ENCODE measurements at places on chromosomes 7 and 10.

DNA sequence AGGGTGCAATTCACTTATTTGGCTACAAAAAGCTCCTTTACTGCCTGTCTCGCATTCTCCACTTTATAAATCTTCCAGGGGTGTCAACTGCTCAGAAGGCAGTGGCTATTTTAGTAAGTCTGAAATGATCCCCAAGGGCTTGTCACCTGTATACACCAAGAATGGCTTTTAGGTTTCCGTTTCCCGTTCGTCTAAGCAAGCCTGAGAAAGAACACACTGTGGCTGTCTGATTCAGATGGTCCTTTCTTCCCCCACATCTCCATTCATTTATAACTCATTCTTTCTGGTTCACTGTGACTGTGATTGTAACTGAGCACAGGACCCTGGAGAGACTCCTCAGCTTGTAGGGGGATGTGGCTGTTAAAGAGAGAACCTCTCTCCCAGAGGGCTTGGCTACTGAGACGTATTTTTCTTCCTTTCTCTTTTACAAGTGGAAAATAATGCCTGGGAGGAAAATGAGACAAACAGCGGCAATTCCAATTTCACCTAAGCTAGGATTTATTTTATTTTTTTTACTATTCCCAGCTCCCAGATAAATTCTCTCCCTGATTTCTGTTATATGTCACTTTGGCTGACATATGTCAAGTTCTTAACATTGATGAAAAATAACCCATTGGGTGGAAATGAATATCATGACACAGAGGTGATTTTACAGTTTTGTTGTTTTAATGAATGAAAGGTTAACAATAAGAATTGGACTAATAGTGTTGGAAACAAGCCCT is 129.3 kb downstream of the FAM107B start:
- H3K4me3 ChIP-seq, result no peak overlapping the region
- no peak for DNase-seq
- no peaks in the 10 kb centered on the region for H3K36me3 ChIP-seq
- peak overlapping the region; percentile 36 for H3K27ac ChIP-seq
- H3K4me1 ChIP-seq, result no peaks in the 10 kb centered on the region

- H3K4me3 ChIP-seq, result no peak overlapping the region
- no peaks in the 10 kb centered on the region for H3K36me3 ChIP-seq
- no peak for DNase-seq
- no peaks in the 10 kb centered on the region for H3K4me1 ChIP-seq
- H3K27me3 ChIP-seq, result no peaks in the 10 kb centered on the region
Observed at GRCh38 chr10:124547647-124548168, 86.1 kb downstream of the LHPP start.

- no peak overlapping the region for H3K27ac ChIP-seq
- no peak for DNase-seq
- H3K4me3 ChIP-seq, result no peak overlapping the region
- H3K27me3 ChIP-seq, result no peaks in the 10 kb centered on the region
- no peaks in the 10 kb centered on the region for H3K36me3 ChIP-seq
Observed at GRCh38 chr7:36181668-36182067, 28.6 kb downstream of the EEPD1 start.

DNA sequence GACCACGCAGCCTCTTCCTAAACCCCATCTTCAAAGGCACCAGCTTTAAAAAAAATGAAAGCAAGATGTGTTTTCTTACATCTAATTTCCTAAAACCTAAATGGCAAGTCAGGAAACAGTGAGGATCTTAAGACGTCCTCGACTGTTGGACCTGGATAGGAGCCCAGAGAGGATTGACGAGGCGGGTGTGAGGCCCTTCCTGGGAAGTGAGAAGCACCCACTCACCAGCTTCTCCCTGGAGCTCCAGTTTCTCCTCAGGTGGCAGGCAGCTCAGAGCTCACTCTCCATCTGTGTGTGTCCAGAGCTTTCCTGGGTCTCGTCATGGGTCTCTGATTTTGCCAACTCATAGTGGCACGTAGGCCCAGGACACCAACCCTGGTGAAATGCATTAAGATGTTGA is 614.0 kb upstream of the AUTS2 start:
- H3K36me3 ChIP-seq, result no peaks in the 10 kb centered on the region
- no peak overlapping the region for H3K27ac ChIP-seq
- H3K27me3 ChIP-seq, result no peaks in the 10 kb centered on the region
- no peak for DNase-seq

DNA sequence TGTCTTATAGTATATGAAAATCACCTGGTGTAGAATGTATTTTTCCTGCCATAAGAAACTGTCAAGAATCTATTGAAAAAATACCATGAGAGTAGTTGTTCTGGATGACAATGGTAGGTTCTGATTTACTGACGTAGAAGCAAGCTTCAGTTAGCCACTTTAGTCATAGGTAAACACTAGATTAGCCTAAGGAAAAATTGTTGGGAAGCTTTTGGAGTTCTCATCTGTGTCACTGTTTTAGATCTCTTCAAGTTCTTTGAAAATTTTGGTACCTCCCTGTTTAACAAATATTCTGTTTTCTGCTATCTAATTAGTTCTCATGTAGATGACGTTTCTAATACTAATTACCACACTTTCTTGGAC is 131.8 kb downstream of the ADK start:
- H3K4me1 ChIP-seq, result no peaks in the 10 kb centered on the region
- DNase-seq, result no peak

DNA sequence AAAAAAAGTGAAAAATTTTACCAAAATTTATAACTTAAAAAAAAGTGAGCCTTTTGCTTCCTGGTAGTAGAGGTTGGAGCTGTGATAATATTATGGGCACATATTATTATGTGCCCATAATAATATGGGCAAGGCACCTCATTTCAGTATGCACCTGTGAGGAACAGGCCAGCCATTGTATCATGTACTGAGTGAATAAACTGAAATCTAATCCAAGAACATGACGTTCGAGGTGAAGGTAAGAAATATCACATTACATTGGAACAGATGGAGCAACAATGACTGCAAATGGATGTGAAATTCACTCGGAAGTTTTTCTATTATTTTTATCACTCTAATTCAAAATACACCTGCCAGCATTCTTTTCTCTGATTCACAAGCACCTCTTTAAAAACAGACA is 216.0 kb downstream of the KLF6 start:
- H3K4me1 ChIP-seq, result no peaks in the 10 kb centered on the region
- no peak for DNase-seq
- no peaks in the 10 kb centered on the region for H3K36me3 ChIP-seq

- no peaks in the 10 kb centered on the region for H3K36me3 ChIP-seq
- H3K4me1 ChIP-seq, result peaks cover 2% of the 10 kb centered on the region
- no peak overlapping the region for H3K27ac ChIP-seq
- DNase-seq, result no peak
- peaks cover 15% of the 10 kb centered on the region for H3K27me3 ChIP-seq
- H3K4me3 ChIP-seq, result no peak overlapping the region
Observed at GRCh38 chr7:31794851-31795344, 107.9 kb downstream of the PPP1R17 start.

DNA sequence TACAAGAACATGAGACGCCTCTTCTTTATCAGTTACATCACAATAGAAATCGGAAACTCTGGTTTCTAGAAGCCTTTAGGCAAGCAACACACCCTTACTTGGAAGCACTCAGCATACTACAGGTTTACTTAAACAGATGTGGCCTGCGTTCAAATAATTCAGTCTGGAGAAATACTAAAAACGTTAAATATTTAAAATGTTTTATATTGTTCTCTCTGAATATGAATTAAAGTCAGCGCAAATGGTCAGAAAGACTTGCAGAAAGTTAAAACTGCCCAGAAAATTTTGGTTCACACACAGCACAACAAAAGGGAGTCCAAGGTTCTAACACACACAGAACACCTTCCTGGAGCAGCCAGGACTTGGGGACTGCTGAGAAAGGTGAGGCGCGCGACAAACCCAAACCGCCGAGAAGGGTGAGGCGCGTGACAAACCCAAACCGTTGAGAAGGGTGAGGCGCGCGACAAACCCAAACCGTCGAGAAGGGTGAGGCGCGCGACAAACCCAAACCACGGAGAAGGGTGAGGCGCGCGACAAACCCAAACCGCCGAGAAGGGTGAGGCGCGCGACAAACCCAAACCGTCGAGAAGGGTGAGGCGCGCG is 25.8 kb downstream of the ESYT2 start:
- no peaks in the 10 kb centered on the region for H3K4me1 ChIP-seq
- H3K36me3 ChIP-seq, result peaks cover 4% of the 10 kb centered on the region
- H3K4me3 ChIP-seq, result no peak overlapping the region
- DNase-seq, result no peak
- H3K27me3 ChIP-seq, result no peaks in the 10 kb centered on the region
- no peak overlapping the region for H3K27ac ChIP-seq

- H3K27me3 ChIP-seq, result no peaks in the 10 kb centered on the region
- no peaks in the 10 kb centered on the region for H3K4me1 ChIP-seq
- peak; percentile 54 for DNase-seq
- no peak overlapping the region for H3K27ac ChIP-seq
Observed at GRCh38 chr7:144842377-144842851, 6.6 kb upstream of the TPK1 start.

GRCh38 chr7:128106821-128107220 is 75.6 kb upstream of the LRRC4 start:
- H3K4me3 ChIP-seq, result no peak overlapping the region
- no peaks in the 10 kb centered on the region for H3K36me3 ChIP-seq
- H3K4me1 ChIP-seq, result no peaks in the 10 kb centered on the region
- no peak for DNase-seq
- H3K27ac ChIP-seq, result no peak overlapping the region

DNA sequence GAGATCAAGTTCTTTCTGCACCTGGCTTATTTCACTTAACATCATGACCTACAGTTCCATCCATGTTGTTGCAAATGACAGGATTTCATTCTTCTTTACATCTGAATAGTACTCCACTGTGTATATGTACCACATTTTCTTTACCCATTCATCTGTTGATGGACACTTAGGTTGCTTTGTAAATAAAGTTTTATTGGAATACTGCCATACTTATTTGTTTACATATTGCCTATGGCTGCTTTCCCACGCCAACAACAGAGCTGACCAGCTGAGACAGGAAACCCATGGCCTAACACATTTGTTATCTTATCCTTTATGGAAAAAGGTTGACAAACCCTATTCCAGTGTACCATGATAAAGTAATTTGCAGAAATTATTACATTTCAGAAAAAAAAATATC is 153.7 kb downstream of the GLI3 start:
- H3K4me1 ChIP-seq, result no peaks in the 10 kb centered on the region
- H3K27ac ChIP-seq, result no peak overlapping the region
- no peaks in the 10 kb centered on the region for H3K36me3 ChIP-seq

- no peaks in the 10 kb centered on the region for H3K27me3 ChIP-seq
- no peaks in the 10 kb centered on the region for H3K4me1 ChIP-seq
- no peak for DNase-seq
Observed at GRCh38 chr10:15120523-15120922, 23.4 kb downstream of the RPP38 start.

DNA sequence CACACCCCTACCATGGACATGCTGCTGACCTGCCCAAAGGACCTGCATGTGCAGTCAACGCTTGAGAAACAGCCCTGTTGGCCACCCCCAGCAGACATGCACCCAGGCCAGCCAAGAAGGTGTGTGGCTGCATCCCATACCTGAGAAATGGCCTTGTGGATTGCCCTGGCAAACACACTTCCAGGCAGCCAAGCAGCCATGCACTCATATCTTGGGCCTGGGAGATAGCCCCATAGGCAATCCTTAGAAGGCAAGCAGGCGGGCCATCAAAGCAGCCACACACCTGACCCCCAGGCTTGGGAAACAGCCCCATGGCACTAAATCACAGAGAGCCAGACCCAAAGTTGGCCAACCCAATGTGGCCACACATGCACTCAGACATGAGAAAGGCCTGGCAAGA is 4.9 kb upstream of the AKR1B1 start:
- no peaks in the 10 kb centered on the region for H3K36me3 ChIP-seq
- peaks cover 3% of the 10 kb centered on the region for H3K4me1 ChIP-seq
- H3K4me3 ChIP-seq, result no peak overlapping the region
- no peaks in the 10 kb centered on the region for H3K27me3 ChIP-seq
- no peak for DNase-seq

- peaks cover 6% of the 10 kb centered on the region for H3K4me1 ChIP-seq
- no peak overlapping the region for H3K27ac ChIP-seq
- H3K4me3 ChIP-seq, result peak overlapping the region; percentile 92
- no peaks in the 10 kb centered on the region for H3K36me3 ChIP-seq
- DNase-seq, result no peak
- H3K27me3 ChIP-seq, result no peaks in the 10 kb centered on the region
Observed at GRCh38 chr7:112449353-112449752, 907 bp upstream of the IFRD1 start.

DNA sequence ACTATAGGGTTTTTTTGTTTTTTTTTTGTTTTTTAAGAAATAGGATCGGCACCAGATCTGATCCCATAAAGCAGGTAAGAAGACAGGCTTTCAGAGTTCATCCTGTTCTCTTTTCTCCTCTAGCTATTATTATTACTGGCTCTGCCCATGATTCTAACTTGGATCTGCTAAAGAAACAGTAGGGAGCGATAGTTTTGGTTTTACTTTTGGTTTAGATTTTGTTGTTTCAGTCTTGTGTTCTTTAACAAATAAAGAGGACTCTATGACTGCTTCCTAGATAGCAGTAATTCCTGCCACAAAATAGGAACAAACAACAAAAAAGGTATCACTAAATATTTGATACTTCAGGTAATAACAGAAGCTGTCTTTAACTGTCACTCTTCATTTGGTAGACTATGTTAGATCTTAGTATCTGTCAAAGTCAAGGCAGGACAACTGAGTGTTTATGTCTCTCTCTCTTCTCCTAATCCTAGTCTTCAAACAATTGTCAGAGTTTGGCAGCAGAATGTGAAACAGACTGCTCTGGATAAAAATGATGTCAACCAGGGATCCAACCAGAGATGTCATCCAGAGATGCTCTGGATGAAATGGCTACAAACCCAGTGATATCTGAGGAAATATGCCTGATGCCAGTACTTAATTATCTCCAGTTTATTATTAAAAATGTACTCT is 99.8 kb downstream of the KMT2C start:
- peaks cover 8% of the 10 kb centered on the region for H3K36me3 ChIP-seq
- no peak overlapping the region for H3K27ac ChIP-seq
- DNase-seq, result no peak
- no peak overlapping the region for H3K4me3 ChIP-seq
- no peaks in the 10 kb centered on the region for H3K27me3 ChIP-seq

- no peaks in the 10 kb centered on the region for H3K4me1 ChIP-seq
- no peak for DNase-seq
- H3K4me3 ChIP-seq, result no peak overlapping the region
- no peaks in the 10 kb centered on the region for H3K27me3 ChIP-seq
- H3K27ac ChIP-seq, result no peak overlapping the region
Observed at GRCh38 chr10:13795653-13796555, 209.1 kb downstream of the PRPF18 start.

GRCh38 chr10:42640610-42641229 is 2.4 kb upstream of the ZNF33B start:
- H3K4me1 ChIP-seq, result no peaks in the 10 kb centered on the region
- no peaks in the 10 kb centered on the region for H3K27me3 ChIP-seq

- no peak overlapping the region for H3K27ac ChIP-seq
- H3K36me3 ChIP-seq, result peaks cover 5% of the 10 kb centered on the region
- H3K4me3 ChIP-seq, result no peak overlapping the region
- no peaks in the 10 kb centered on the region for H3K27me3 ChIP-seq
Observed at GRCh38 chr7:102061981-102062390, 224.7 kb upstream of the SH2B2 start.

Data from endodermal cell (in vitro differentiated cells).